Left hindlimb (tissue), 1 donor: ENCODE measurements at places on chromosomes 7 and 10.
A peak's percentile ranks its signal among the peaks of the same experiment; 100 is the strongest.

DNA sequence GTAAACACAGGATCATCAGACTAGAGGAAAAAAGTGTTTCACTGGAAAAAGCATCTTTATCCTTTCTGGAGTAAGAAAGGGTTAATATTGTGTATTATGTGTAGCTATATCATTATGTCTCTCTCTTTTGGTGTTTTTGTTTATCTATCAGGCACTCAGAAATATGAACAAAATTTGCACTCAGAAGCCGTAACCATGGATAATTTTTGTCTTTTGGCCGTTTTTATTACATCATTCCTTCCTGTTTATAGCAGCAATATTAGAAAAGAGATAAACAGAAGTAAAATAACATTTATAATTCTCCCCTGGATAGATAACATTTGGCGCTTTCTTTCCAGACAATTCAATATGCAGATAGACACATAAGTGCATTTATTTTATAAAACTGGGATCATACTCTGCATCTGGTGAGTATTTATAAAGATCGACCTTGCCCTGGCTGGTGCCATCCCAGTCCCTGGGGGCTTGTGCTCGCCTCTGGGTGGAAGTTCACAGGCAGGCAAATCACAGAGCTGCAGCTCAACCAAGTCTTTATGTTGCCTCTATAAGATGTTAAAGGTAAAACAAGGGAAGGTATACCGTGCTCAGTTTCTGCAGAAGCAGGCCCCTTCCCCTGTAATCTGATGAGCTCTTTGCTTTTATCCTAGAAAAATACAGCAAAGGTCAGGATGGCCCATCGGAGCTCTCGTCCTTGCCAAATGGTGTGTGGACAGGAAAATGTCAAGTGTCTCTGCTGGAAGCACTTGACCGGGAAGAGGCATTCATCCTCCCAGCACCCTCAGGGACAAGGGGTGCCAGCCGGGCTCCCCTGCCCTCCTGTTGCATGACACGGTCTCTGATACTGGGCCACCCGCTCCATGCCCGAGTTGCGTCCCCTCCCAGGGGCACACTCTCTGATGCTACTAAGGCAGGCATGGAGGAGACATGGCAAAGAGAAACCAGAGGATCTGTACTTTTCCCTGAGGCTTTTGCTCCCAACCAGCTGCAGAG, 43.9 kb downstream of the PYROXD2 start:
- no peak for DNase-seq

GRCh38 chr10:69696073-69696731, 66.2 kb downstream of the FAM241B start:
- no peak for DNase-seq

GRCh38 chr10:8327140-8327423, 272.6 kb downstream of the GATA3 start:
- no peak for DNase-seq

DNA sequence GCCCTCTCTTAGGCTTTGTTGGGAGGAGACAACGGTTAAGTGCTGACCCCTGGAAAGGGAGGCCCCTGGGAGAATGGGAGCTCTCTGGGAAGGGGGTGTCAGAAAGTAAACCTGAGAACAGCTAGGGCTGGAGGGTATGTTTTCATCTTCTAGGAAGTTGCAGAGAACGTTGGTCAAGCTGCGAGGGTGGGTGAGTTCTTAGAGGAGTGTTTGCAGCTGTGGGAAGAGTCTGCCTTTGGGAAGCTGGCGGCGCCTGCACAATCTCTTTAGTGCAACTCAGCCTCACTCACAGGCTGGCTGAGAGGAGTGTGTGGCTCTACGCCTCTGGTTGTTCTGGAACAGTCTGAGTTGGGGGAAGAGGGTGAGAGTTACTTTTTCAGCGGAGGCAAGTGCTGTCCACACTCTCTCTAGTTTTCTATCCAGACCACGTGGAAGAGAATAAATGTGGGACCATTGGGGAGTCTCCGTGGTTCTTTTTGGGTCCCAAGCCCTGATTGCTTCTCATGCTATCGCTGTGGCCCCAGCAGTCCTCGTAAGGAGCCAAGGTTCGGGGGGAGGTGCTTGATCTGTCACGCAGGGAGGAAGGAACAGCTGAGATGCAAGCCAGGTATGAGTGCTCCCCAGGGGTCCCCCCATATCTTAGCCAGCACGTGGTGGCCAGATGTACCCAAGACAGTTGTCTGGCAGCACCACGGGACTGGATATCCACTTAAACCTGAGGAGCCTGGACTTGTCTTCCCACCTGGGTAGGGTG, 237.2 kb downstream of the BUB3 start:
- no peak for DNase-seq

DNA sequence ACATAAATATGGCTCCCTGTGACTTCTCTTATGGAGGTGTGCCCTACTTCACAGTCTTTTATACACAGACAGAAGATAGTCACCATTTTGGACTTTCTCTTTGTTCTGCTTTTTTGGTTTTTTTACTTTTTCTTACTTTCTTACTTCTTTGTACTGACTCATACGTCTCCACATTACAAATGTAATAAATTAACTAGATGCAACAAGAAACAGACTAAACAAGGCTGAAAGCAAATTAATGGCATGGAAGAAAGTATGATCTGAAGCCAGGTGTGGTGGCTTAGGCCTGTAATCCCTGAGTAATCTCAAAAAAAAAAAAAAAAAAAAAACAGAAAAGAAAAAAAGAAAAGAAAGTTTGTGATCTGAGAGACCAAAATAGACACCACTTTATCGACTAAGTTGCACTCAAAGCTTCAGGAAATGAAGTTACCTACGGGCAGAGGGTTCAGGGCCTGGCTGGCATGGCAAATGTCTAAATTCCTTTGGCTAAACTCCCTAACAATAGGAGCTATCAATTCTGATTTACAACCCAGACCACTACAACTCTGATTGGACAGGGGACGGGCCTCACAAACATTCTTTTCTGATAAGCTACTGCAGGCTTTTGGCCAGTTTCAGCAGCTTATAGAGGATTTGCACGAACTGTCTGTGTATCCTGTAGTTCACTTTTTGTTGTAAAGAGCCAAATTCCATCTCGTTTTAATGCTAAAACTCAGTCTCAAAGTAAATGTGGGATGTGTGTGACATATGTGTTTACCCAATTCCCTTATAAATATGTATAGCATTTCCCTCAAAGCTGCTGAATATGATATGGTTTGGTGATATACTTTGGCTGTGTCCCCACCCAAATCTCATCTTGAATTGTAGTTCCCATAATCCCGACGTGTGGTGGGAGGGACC, 129.1 kb downstream of the SEPTIN14 start:
- DNase-seq = no peak

DNA sequence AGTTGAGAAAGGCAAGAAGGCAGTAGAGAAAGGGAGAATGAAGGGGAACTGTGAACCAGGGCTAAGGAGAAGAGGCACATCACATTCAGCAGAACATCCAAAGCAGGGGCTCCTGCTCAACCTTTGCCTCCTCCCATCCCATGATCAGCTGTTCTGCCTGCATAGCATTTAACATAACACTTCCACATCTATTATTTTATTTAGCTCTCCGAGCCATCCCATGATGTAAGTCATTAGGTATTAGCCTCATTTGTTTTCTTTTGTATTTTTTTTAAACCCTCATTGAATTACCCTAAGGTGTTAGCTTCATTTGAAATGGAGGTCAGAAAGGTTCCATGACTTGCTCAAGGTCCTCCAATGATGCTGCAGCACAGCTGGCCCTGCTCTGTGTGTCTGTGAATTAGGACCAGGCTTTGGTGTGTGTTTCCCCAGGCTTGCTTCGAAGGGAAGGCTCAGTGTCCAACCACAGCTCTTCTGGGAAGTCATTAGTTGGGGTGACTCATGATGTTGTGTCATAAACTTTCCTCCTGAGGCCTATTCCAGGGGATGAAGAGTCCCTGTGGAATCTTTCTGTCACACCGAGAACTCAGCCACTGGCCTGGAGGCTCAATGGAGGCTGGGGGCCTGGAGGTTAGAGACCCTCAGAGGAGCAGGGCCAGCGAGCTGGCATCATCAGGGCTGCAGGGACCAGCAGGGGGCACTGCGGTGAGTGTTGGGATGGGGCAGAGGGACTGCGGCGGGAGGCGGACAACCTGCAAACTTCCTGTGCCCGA, 16.5 kb downstream of the NPFFR1 start:
- DNase-seq = no peak

DNA sequence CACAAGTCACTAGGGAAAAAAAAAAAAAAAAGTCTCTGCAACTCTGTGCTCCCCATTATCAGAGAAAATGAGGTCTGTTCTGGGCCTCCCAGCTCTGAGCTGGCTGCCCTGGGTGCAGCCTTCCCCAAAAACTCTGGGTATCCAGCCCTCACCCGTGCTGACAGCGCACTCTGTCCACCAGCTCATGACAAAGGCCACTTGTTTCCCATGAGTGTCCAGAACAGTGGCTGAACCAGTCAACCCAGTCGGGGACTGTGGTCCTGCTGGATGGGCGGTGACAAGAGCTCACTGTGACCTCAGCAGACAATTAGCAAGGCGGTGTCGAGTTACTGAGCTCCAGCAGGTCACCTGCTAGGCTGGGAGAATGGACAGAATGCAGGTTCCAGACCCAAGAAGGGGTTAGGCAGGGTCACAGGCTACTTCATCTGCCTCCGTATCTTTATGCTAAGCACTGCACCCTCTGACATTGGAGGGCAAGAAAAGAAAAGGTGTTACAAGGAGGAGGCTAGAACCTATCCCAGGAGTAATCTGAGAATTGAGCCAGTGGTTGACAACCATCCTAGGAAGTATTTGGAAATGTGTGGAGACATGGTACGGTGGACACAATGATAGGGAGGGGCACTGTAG, 37.2 kb downstream of the DLG5 start:
- DNase-seq = no peak

- no peak for DNase-seq
These were observed 7.6 kb upstream of the GRID2IP start for GRCh38 chr7:6558837-6559236.

DNA sequence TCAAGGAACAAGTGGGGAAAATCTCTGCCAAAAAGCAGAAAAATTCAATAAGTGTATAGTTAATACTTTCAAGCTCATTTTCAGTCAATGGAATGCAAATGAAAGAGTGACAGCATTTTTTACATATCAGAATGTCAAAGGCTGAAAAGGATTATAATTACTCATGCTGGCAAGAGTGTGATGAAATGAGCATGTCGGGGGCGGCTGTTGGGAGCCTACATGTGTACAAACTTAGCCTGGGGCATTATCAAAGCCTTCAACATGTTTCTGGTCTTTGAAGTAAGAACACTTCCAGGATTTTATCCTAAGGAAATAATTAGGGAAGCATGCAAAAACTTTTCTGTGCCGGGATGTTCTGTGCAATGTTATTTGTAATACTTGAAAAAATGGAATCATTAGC, 221.7 kb upstream of the LYZL1 start:
- no peak for DNase-seq

GRCh38 chr10:114782666-114783065, 38.9 kb upstream of the FHIP2A start:
- DNase-seq = no peak

DNA sequence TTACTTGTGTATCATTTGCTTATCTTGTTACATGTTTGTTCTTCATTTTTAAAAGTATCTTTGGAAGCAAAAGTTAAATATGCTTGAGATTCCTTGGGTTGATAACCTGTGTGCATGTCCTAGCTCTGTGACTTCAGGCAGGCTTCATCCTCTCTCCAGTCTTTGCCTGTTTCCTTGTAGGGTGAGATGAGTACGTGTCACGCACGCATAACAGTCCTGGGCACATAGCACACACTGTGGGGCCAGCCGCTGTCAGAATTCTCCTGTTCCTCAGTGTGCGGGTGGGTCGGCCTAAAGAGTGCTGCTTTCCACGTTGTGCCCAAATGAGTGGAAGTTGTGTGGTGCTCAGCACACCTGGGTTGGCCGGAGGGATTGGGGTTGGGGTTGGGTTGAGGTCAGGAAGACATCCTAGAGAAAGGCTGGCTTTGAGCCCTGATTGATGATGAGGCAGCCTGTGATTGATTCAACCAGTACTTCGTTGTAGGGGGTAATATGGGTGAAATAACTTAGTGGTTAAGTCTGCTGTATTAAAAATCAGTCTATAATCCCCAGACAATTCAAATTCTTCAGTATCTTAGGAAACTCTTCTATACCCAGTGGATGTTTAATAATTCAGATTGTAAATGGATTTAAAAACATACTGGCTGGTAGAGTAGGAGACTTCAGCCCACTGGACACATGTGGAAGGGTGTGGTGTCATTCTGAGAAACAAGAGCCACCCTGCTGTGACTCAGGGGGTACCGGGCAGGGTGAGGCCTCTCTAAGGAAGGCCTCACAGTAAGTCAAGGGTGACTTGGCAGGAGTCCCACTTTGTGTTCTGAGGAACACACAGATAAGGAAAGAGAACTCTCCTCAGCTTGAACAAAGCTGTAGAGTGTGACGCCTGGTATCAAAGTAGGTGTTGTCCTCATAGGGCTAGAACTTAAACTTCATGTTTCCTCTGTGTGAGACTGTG, 54.8 kb downstream of the DAGLB start:
- no peak for DNase-seq

- DNase-seq = no peak
These were observed 386.7 kb downstream of the CALN1 start for GRCh38 chr7:72025381-72025960.

DNA sequence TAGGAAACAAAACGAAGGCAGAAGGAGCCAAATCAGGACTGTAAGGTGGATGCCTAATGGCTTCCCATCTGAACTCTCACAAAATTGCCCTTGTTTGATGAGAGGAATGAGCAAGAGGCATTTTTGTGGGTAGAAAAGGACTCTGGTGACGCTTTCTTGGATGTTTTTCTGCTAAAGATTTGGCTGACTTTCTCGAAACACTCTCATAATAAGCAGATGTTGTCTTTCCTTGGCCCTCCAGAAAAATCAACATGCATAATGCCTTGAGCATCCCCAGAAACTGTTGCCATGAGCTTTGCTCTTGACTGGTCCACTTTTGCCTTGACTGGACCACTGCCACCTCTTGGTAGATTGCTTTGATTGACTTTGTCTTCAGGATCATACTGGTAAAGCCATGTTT, 13.5 kb downstream of the PTPN12 start:
- DNase-seq = no peak

GRCh38 chr7:112009081-112009480, 197.1 kb downstream of the DOCK4 start:
- no peak for DNase-seq

DNA sequence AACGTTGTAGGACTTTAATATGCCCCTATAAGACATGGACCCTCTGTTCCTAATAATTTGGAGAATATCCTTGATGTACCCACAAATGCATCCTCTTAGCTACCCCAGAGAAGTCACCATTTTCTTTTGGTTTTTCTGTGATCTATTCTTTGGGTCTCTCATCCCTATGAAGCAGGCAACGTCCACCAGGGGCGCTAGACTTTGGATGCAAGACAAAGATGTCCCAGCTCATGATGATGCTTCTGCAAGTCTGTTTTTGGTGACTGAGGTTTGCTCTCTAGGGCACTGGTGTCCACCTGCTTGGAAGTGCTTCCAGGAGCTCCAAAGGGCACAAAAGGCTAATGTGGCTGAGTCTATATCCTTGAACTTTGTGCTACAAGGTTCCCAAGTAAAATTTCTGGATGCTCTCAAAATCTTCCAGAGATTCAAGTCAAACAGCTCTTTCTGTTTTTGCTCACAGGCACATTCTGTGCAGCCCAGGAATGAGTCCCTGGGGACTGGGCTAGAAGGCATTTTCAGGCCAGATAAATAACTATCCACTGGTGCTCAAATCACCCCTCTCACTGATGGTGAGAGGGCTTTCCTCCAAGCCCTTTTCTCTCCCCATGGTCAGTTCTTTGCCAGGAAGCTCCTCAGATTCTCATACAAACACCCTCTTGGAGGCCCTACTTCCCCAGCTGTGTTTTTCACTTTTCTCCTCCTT, 166.4 kb downstream of the C7orf25 start:
- DNase-seq = peak; percentile 57
